Tibial nerve (tissue), 4 donors: ENCODE measurements at places on chromosomes 11 and 22. TPM values are rescaled to one million over a fixed set of nuclear protein-coding genes. Genes with fewer than 3 reads are reported as not detected.

The CRYAB gene
- 702 TPM for total RNA-seq

DNA sequence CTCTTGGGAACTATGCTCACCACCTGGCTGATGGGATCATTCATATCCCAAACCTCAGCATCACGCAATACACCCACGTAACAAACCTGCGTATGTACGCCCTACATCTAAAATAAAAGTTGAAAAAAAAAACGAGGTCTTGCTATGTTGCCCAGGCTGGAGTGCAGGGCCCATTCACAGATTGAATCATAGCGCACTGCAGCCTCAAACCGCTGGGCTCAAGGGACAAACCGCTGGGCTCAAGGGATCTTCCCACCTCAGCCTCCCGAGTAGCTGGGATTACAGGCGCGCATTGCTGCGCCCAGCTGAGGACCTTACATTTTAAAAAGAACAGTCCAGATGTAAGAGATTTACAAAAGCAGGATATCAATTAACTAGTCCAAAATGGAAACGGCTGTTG is 41.9 kb upstream of the EMID1 start:
- DNase-seq, result no peak

The KDM4F gene
- total RNA-seq, result not detected

The FAM181B gene
- total RNA-seq, result 2.5 TPM

- no peak for DNase-seq
These were observed 115.5 kb upstream of the ISX start for GRCh38 chr22:34950489-34950888.

DNA sequence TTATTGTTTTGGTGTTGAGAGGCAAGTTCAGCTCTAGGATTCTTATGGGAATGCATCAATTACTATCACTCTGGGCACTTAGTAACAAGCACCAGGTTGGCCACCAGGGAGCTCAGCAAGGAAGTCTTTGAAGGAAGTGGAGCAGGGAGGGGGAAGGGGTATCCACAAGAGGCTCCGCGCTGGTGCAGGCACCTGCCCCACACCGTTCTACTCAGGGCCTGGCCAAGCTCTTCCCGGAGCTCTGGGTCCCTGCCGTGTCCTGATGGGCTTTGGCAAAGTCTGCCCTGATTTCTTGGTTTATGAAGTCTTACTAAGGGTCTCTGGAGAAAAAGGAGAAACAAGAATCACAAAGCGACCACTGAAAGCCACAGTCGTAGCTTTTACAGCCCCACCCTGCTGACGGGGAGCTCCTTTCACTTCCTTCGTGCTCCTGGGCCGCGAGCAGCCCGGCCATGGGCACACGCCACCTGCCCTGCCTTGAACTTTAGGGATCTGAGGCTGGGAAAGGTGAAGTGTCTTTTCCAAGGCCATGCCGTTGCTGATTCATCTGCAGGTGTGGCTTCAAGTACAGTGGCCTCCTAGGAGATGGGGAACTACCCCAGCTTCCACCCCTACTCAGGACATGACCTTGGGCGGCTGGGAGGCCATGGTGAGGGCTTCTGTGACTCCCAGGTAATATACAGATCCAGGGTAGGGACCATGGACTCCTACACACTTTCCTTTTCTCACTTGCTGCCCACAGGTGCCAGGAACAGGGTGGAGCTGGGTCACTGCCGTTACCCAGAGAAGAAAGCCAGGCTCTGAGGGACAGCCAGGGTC is 15.9 kb upstream of the LRRC32 start:
- no peak for DNase-seq

DNA sequence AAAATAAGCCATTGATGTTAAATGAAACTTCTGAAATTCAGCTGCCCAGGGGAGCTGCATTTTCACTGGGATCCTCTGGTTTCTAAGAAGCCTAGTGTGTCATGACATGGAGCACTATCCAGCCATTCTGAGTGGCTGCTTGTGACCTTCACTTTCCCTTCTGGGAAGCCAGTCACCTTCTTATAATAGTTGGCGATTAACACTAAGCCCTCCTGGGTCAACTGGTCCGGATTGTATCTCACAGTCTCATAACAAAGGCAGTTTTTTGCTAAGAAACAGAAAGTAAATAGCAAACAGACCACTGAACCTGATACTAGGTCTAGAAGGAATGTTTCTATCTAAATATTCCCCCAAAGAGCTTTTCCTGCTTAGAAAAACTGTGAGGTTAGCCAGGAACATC is 7.9 kb downstream of the CSRP3 start:
- DNase-seq, result no peak
